Stimulated activated naive B cell treated with anti-CD40 and anti-IgM and Interleukin-4, amounts not matched to agents 10 μg/mL and 1 μg/mL and 100 μg/mL, for 72 hours (primary cell): ENCODE measurements at places on chromosomes 6 and 20.

DNA sequence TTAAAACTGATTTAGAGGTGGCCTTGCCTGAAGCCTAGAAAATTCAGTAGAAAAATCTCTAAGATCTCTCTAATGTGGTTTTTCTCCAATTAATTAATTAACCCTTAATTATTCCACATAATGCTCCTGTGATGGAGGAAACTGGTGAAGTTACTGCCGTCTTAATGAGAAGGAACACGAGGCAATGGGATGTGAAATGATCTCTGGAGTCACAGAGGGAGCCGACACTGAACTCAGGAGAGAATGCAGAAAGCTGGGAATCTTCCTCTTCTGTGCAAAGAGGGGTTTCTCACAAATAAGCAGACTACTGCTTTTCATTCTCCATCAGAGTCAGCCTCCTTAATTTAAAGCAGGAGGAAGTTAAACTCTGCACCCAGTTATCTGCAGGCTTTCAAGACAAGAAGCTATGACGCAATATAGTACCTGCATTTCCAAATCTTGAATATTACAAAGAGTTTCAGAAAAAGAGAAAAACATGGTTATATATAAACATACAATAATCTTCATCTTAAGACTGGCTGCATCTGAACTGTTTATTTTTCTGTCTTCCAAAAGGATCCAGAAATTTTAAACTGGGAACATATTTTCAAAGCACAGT, 18.1 kb upstream of the SNRPB2 start:
- DNase-seq: no peak

- DNase-seq: no peak
Observed at GRCh38 chr6:42885702-42886101, 6.3 kb downstream of the RPL7L1 start.

DNA sequence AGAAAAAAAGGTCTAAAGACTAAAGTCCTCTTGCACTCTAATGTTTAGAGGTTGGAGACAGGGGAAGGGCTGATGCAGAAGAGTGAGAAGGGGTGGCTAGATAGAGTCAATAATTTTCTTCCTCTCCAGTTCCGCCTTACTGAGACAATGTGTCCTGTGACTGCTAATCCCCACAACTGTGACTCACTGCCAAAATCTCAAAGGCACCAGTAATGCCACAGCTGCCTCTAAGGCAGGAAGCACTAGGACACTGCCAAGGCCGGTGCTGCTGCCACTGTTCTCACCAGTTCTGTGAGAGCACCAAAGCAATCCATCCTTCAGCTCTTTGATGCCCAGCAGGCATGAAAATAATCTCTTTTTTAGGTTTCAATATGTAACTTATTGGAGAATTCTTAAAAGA, 701.9 kb upstream of the MAP3K7 start:
- DNase-seq: no peak

GRCh38 chr6:154901876-154902552, 93.1 kb upstream of the TIAM2 start:
- no peak for DNase-seq

GRCh38 chr6:153503810-153504209, 372.7 kb upstream of the RGS17 start:
- DNase-seq: no peak

DNA sequence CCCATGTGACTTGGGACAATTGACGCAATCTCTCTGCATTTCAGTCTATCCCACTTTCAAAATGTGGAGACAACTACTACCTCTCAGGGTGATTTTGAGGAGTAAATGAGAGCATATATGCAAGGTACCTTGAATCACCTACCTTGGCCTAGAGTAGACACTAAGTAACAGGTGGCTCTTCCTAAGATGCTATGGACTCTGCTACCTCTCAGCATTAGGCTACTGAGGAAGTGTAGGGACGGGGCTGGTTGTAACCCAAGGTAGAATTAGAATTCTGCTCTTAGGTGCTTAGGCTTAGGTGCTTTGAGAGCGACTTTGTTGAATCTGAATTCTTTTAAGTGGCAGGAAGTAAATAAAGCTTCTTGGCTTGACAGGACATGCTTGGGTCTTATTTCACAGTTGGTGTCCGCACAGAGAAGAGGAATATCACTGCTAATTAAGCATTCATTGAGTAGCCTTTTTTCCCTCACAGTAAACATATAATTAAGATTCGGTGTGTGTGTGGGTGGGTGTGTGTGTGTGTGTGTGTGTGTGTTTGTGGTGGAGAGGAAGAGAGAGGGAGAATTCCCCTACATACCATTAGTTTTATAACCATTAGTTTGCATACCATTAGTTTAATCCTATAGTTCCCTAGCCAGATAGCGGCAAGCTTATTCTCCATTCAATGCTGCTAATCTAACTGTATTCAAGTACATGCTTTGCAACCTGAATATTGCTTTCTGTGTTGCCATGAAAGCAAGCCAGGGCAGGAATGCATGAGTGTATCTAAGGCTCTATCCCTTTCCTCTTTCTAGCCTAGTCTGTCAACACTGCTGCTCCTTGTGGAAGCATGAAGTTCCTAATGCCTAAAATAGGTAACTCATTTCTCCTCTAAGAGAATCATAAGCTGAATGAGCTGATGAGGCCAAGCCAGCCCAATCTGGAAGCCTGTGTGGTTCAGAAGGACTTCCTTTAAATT, 112.5 kb downstream of the IPCEF1 start:
- DNase-seq: no peak

GRCh38 chr6:111997853-111998208, 56.1 kb upstream of the CCN6 start:
- no peak for DNase-seq

- DNase-seq: no peak
Observed at GRCh38 chr6:11607383-11607782, 69.8 kb downstream of the TMEM170B start.

GRCh38 chr6:9942131-9942530, 472.7 kb downstream of the TFAP2A start:
- DNase-seq: no peak

DNA sequence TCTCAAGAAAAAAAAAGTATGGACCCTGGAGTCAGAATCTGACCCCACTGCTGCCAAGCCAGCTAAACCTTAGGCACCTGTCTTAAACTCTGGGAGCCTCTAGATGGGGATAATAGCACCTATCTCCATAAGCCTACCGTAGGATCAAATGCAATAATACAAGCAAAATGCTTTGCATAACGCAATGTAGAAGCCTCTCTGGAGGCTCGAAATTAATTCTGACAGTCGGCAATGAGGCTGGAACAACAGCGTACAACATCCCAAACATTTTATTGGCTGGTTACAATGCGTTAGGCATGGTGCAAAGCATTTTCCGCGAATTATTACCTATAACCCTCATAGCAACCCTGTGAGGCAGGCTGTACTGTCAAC, 521 bp downstream of the CDK5RAP1 start:
- no peak for DNase-seq

DNA sequence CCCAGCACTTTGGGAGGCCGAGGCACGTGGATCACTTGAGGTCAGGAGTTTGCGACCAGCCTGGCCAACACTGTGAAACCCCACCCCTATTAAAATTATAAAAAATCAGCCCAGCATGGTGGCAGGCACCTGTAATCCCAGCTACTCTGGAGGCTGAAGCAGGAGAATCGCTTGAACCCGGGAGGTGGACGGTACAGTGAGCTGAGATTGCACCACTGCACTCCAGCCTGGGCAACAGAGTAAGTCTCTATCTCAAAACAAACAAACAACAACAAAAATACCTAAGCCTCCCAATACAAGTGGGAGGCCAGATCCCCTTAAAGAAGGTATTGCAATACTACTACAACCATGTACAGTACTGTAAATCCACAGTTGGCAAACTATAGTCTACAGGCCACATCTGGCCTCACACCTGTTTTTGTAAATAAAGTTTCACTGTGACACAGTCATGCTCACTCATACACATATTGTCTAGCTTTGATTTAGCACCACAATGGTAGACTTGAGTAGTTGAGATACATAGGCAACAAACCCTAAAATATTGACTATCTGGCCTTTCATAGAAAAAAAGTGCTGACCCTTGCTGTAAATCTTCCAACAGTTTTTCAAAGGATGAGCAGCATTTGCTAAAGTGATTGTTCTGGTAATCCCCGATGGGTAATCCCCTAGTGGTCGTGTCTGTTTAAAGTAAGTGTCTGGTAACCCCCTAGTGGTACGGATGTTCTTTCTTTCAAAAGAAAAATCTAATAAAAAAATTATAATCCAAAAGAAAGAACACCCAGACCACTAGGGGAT, 202.0 kb downstream of the RNGTT start:
- peak; percentile 36 for DNase-seq
